ENCODE measurements at places on chromosomes 4 and X. TPM values are rescaled to one million over a fixed set of nuclear protein-coding genes. Genes with fewer than 3 reads are reported as not detected.

GRCh38 chr4:16692524-16692923, 205.9 kb downstream of the LDB2 start:
- DNase-seq: no peak
- H3K27me3 ChIP-seq: no peaks in the 10 kb centered on the region
- no peaks in the 10 kb centered on the region for H3K36me3 ChIP-seq
- H3K27ac ChIP-seq: no peak overlapping the region

GRCh38 chr4:188162698-188163097, 23.5 kb downstream of the TRIML1 start:
- H3K4me1 ChIP-seq: no peaks in the 10 kb centered on the region
- H3K4me3 ChIP-seq: no peak overlapping the region
- H3K36me3 ChIP-seq: no peaks in the 10 kb centered on the region

The ATP1B4 gene
- not detected for total RNA-seq

The DAPP1 gene
- 41.8 TPM for total RNA-seq

DNA sequence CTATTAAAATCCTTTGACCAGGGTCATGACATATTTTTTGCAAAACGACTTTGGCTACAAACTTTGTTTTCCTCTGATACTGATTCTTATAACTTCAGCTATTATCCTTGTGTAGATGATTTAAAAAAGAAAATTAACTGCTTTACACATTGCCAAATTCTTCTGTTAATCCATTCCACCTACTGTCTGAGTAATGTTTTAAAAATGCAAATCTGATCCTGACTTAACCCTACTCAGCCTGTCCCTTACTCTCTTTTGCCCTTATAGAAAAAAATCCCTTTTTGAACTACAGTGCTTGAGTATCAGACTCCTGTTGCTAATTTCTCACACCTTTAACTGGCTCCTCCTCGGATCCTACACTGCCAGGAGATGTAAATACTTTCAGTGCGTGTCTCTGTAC, 723.1 kb downstream of the ADGRL3 start:
- peaks cover 15% of the 10 kb centered on the region for H3K4me1 ChIP-seq
- peaks cover 3% of the 10 kb centered on the region for H3K27me3 ChIP-seq
- H3K27ac ChIP-seq: no peak overlapping the region
- no peaks in the 10 kb centered on the region for H3K36me3 ChIP-seq
- no peak for DNase-seq
- no peak overlapping the region for H3K4me3 ChIP-seq

The PDZD4 gene
- 23.9 TPM for total RNA-seq

The TNIP3 gene
- 0.24 TPM for total RNA-seq

The PALLD gene
- total RNA-seq: 93.5 TPM

The DRD5 gene
- not detected for total RNA-seq

GRCh38 chr4:109389369-109390114, 44.1 kb upstream of the SEC24B start:
- H3K4me1 ChIP-seq: peaks cover 13% of the 10 kb centered on the region
- H3K27ac ChIP-seq: no peak overlapping the region
- no peak overlapping the region for H3K4me3 ChIP-seq
- no peak for DNase-seq
- peaks cover 3% of the 10 kb centered on the region for H3K27me3 ChIP-seq
- H3K36me3 ChIP-seq: no peaks in the 10 kb centered on the region

GRCh38 chrX:375181-376036, 11.3 kb downstream of the PPP2R3B start:
- no peak overlapping the region for H3K27ac ChIP-seq
- no peak for DNase-seq
- H3K4me1 ChIP-seq: peaks cover 14% of the 10 kb centered on the region
- H3K36me3 ChIP-seq: no peaks in the 10 kb centered on the region
- H3K27me3 ChIP-seq: peaks cover 34% of the 10 kb centered on the region
- peak overlapping the region; percentile 87 for H3K4me3 ChIP-seq

The PAGE2 gene
- not detected for total RNA-seq

The ERAS gene
- not detected for total RNA-seq

GRCh38 chrX:23861215-23861896, 46.4 kb downstream of the APOO start:
- H3K27me3 ChIP-seq: no peaks in the 10 kb centered on the region
- H3K27ac ChIP-seq: no peak overlapping the region
- H3K4me3 ChIP-seq: no peak overlapping the region
- peaks cover 5% of the 10 kb centered on the region for H3K4me1 ChIP-seq

GRCh38 chr4:64824591-64824990, 415.3 kb upstream of the TECRL start:
- no peak overlapping the region for H3K4me3 ChIP-seq
- DNase-seq: no peak
- H3K27me3 ChIP-seq: no peaks in the 10 kb centered on the region
- H3K27ac ChIP-seq: no peak overlapping the region
- no peaks in the 10 kb centered on the region for H3K36me3 ChIP-seq

- no peaks in the 10 kb centered on the region for H3K27me3 ChIP-seq
- peaks cover 16% of the 10 kb centered on the region for H3K4me1 ChIP-seq
- peaks cover 23% of the 10 kb centered on the region for H3K36me3 ChIP-seq
- no peak for DNase-seq
- H3K4me3 ChIP-seq: no peak overlapping the region
Measured at GRCh38 chr4:86619656-86620055, 25.5 kb downstream of the PTPN13 start.

The PPEF1 gene
- total RNA-seq: 1.6 TPM

DNA sequence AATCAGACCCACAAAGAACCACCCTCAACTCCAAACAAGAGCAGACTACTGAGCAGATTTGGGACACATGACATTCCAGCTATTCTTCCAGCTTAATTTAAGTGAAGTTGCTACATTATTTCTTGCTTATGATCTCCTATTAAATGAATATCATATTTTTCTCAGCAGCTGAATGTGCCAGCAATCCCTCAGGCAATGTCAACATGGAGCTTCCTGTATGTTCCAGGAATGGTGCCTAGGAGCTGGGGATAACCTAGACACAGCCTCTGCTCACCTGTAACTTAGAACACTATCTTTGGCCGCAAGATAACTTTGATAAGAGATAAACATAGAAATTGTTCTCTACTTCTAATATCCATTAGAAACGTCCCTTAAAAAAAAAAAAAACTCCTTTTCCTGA, 274.4 kb upstream of the RASGEF1B start:
- H3K27me3 ChIP-seq: no peaks in the 10 kb centered on the region
- no peak overlapping the region for H3K4me3 ChIP-seq
- H3K36me3 ChIP-seq: no peaks in the 10 kb centered on the region
- no peak overlapping the region for H3K27ac ChIP-seq

DNA sequence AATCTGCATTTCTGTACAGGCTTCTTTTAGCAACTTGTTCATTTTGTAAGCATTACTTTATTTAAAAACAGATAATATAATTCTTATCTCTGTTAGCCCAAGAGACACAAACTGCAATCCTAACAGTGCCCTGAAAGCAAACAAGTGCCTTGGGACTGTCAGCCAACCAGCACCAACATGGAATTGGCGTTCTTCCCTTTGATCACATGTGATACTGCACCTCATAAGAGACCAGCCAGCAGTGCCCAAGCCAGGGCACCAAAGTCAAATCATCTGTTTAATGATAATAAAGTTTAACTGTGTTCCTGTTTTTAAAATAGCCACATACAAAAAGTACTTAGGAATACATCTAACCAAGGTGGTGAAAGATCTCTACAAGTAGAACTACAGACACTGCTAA, 223.2 kb downstream of the PRDM5 start:
- no peak overlapping the region for H3K4me3 ChIP-seq
- peaks cover under 1% of the 10 kb centered on the region for H3K36me3 ChIP-seq
- H3K27me3 ChIP-seq: no peaks in the 10 kb centered on the region
- H3K4me1 ChIP-seq: peaks cover 25% of the 10 kb centered on the region

GRCh38 chr4:54005475-54005874, 58.9 kb downstream of the CHIC2 start:
- H3K27ac ChIP-seq: no peak overlapping the region
- H3K36me3 ChIP-seq: peaks cover 7% of the 10 kb centered on the region
- peaks cover 6% of the 10 kb centered on the region for H3K4me1 ChIP-seq
- no peak overlapping the region for H3K4me3 ChIP-seq
- H3K27me3 ChIP-seq: no peaks in the 10 kb centered on the region

- no peak overlapping the region for H3K4me3 ChIP-seq
- peaks cover 26% of the 10 kb centered on the region for H3K36me3 ChIP-seq
- no peak overlapping the region for H3K27ac ChIP-seq
- no peaks in the 10 kb centered on the region for H3K27me3 ChIP-seq
- peaks cover 3% of the 10 kb centered on the region for H3K4me1 ChIP-seq
Measured at GRCh38 chr4:47862297-47862696, 24.4 kb upstream of the CORIN start.

The ZCCHC4 gene
- 9.3 TPM for total RNA-seq

GRCh38 chrX:152155766-152156310, 17.5 kb upstream of the MAGEA10 start:
- no peak overlapping the region for H3K27ac ChIP-seq
- H3K36me3 ChIP-seq: no peaks in the 10 kb centered on the region
- H3K27me3 ChIP-seq: no peaks in the 10 kb centered on the region
- H3K4me1 ChIP-seq: no peaks in the 10 kb centered on the region
- no peak for DNase-seq
- no peak overlapping the region for H3K4me3 ChIP-seq

DNA sequence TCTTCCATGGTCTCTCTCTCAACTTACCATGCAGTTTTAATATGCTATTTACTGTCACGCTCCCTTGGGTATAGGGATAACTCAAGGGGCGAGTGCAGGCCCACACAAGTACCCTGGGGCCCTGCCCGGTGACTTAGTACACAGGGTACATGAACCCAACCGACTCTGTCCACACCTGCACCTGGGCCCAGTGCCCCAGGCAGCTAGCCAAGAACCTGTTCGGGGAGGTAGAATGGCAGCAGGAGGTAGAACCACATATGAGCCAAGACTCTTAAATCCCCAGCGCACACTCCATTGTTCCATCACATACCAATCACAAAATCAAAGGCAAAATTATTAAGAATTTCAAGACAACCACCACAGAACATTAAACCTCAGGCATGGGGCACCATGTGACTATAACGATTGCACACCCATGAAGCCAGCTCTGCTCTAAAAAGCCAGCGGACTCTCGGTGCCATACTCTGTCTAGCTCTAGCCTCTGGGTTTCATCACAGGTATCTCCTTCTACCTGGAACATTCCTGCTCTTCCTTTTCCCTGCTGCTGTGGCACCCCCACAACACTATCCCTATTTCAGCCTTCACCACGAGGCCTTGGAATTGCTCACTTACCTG, 14.6 kb downstream of the PHF8 start:
- H3K36me3 ChIP-seq: peaks cover 36% of the 10 kb centered on the region
- H3K27ac ChIP-seq: no peak overlapping the region
- no peaks in the 10 kb centered on the region for H3K27me3 ChIP-seq
- no peak for DNase-seq
- H3K4me3 ChIP-seq: no peak overlapping the region

- H3K27ac ChIP-seq: no peak overlapping the region
- no peaks in the 10 kb centered on the region for H3K27me3 ChIP-seq
- H3K4me1 ChIP-seq: no peaks in the 10 kb centered on the region
- no peak for DNase-seq
- H3K4me3 ChIP-seq: no peak overlapping the region
Measured at GRCh38 chr4:116272336-116272735, 813.0 kb downstream of the TRAM1L1 start.

The PLAC1 gene
- 0.43 TPM for total RNA-seq

- H3K4me1 ChIP-seq: peaks cover 11% of the 10 kb centered on the region
- no peaks in the 10 kb centered on the region for H3K36me3 ChIP-seq
- H3K27me3 ChIP-seq: no peaks in the 10 kb centered on the region
- DNase-seq: no peak
- H3K4me3 ChIP-seq: peak overlapping the region; percentile 31
Measured at GRCh38 chrX:150566734-150567182, 1.7 kb upstream of the MTM1 start.

DNA sequence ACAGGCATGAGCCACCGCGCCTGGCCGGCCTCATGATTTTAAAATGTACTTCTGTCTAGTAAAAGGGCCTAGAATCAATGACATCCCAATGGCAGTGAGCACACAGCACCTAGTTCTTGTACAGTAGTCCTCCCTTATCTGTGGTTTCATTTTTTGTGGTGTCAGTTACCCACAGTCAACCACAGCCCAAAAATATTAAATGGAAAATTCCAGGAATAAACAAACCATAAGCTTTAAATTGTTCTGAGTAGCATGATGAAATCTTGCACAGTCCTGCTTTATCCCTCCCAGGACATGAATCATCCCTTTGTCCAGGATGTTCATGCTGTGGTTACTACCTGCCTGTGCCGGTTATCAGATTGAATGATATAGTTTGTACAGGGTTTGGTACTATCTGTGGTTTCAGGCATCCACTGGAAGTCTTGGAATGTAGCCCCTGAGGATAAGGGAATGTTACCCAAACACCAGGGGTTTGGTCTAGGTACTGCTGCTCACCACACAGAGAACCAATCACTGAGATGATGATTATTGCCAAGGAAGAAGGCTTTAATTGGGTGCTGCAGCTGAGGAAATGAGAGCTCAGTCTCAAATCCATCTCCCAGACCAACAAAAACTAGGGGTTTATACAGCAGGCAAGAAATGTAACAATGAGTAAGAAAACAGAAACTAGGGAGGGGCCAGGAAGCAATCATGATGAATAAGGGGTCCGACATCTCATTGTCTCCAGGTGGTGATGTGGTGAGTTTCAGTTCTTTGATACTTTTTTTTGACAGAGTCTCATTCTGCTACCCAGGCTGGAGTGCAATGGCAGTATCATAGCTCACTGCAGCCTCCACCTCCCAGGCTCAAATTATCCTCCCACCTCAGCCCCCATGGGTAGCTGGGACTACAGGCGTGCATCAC, 16.2 kb upstream of the FHL1 start:
- no peaks in the 10 kb centered on the region for H3K27me3 ChIP-seq
- no peak for DNase-seq
- no peaks in the 10 kb centered on the region for H3K4me1 ChIP-seq
- H3K36me3 ChIP-seq: no peaks in the 10 kb centered on the region
- no peak overlapping the region for H3K4me3 ChIP-seq

- H3K4me3 ChIP-seq: no peak overlapping the region
- no peaks in the 10 kb centered on the region for H3K36me3 ChIP-seq
- peaks cover 7% of the 10 kb centered on the region for H3K4me1 ChIP-seq
- H3K27me3 ChIP-seq: no peaks in the 10 kb centered on the region
- DNase-seq: no peak
Measured at GRCh38 chr4:98527534-98528269, 130.7 kb downstream of the TSPAN5 start.

GRCh38 chr4:83110970-83111750, 3.4 kb downstream of the PLAC8 start:
- peaks cover 10% of the 10 kb centered on the region for H3K27me3 ChIP-seq
- no peak for DNase-seq
- peak overlapping the region; percentile 94 for H3K4me3 ChIP-seq
- peak overlapping the region; percentile 93 for H3K27ac ChIP-seq
- peaks cover 7% of the 10 kb centered on the region for H3K4me1 ChIP-seq

The CYTL1 gene
- total RNA-seq: 0.52 TPM

All from type B pancreatic cell (in vitro differentiated cells).